ENCODE measurements at places on chromosomes 5 and 9.

DNA sequence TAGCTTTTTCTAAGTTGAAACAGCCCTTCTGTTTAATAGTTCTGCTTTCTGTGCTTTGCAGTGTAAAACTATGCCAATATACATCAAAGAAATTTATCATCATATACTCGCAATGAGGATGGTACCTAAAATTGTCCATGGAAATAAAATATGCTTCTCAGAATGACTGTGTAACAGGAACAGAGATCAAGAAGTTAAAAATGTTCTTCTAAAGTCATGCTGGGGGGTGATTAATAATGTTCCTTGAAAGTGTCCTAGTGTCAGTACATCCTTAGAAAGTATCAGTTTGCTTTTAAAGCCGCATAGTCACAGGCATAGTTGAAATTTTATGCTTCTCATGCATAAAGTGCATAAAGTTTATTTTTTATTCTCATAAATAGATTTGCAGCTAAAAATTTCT, 4.0 kb upstream of the LRRC70 start:
- DNase-seq, result no peak

- no peak for DNase-seq
These were observed 19.9 kb downstream of the DTWD2 start for GRCh38 chr5:118968406-118968911.

GRCh38 chr5:136034984-136035383, 6.2 kb downstream of the TGFBI start:
- no peak for DNase-seq

- no peak for DNase-seq
These were observed 68.5 kb downstream of the DROSHA start for GRCh38 chr5:31463351-31463750.

GRCh38 chr9:77598524-77598923, 49.6 kb downstream of the GNA14 start:
- no peak for DNase-seq

DNA sequence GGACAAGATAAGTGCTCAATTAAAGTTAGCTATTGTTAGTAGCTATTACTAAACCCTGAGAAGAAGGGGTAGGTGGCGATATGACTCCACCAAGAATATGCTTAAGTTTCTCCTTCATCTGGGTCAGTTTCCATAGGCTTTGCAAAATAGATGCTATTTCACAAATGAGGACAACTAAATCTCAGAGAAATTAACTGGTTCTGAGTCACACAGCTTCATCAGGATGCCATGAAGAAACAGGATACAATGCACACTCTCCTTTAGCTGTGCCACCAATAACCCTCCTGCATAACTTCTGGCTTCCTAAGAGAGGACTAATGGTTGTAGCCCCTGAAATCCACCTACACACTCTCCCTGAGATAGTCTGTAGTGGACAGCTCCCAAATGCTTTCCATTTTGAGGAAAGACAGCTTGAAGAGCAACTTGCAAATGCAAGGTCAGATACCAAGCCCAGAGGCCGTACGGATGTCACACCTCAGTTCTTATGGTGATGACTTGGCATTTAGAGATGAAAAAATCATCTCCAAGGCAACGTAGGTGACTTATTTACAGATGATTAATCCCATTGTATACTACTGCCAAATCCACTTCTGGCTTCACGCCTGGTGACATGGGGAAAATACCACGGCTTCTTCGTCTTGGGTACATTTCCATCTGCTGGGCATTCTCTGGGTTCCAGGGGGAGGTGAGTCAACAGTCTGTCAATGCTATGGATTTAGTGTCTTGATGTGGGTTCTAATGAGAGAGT, 251.4 kb upstream of the IL12B start:
- DNase-seq, result no peak

Measured in stimulated activated CD8-positive, alpha-beta memory T cell treated with anti-CD3 and anti-CD28 coated beads, Interleukin-4, amount 100 ng/mL, for 24 hours (primary cell).